ENCODE measurements at places on chromosomes 4 and X.
A peak's percentile ranks its signal among the peaks of the same experiment; 100 is the strongest.

GRCh38 chr4:185821029-185821419 lies 9.0 kb upstream of the SORBS2 start:
- DNase-seq: no peak

DNA sequence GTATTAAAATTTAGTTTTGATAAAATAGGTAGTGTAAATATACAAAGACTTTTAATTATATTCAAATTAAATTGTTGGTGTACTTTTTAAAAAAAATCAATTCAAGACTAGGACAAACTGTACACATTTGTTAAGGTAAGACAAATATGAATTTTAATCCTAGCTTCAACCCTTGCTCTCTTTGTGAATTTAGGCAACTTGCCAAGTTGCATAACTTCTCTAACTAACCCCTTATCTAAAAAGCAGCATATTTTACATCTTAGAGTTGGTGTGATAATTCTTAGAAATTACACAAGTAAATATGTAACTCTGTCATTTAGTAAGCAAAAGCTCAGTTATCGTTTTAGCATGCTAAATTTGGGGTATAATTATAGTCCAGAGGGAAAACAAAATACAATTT lies 78.1 kb upstream of the FSTL5 start:
- DNase-seq: no peak

DNA sequence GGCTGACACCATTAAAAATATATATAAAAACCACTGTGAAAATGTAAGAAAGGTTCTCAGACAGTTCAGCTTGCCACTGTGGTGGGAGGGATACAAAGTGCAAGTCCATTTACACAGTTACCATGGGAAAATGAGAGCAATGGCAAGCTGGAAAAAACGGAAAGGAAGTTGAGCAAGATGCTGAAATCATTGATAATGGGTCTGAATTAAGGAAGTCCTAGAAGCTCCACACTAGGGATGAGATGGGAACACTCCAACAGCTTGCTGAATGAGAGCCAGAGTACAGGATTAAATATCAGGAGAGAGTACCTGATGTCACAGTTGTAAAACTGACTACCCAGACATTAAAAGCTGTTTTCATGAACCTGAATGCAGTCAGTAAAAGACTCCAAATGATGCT lies 218.6 kb downstream of the PRDM5 start:
- DNase-seq: no peak

DNA sequence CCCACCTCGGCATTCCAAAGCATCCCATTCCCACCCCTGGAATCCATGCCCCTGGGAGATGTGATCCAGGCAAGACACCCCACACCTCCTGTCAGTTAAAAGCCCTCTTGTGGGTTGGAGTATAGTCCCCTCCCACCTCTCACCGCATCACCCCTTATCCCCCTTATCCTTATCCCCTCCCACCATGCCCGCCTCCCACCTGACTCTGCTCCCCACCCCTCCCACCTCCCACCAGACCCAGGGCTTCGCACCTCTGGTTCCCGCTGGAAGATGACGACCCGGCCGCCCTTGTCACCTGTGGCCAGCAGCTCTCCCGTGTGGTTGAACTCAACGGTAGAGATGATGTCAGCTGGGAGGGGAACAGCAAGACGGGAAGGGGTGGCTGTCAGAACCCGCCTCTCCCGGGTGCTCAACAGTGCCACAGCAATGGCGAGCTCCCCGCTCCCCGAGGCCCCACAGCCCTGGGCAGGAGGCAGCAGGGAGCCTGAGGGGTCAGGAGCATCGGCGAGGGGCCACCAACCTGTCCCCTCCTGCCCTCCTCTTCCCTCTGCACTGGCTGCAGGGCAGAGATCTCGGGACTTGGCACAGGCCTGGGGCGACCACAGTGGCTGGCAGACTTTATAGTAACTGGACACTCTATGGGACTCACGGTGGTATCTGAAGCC lies 91.5 kb downstream of the PPP2R2C start:
- no peak for DNase-seq

- no peak for DNase-seq
Measured at GRCh38 chrX:48068096-48068887, 3.1 kb downstream of the ZNF630 start.

GRCh38 chr4:138110815-138111214 lies 131.3 kb downstream of the SLC7A11 start:
- peak; percentile 36 for DNase-seq

DNA sequence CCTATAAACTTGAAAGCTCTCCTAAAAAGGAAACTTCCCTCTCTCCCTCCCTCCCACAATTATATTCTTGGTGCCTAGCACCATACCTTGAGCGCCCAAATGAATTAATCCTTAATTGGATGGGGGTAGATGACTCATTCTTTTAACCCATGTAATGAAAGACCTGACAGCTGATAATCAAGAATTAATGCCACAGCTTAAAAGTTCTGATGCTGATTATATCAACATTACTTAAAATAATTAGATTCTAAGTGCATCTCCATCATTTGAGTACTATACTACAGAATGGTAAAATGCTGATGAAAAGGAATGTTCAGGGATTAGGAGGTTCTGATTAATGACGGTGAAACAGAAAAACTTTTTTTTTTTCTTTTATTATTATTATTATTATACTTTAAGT lies 117.0 kb downstream of the ENOX2 start:
- no peak for DNase-seq

DNA sequence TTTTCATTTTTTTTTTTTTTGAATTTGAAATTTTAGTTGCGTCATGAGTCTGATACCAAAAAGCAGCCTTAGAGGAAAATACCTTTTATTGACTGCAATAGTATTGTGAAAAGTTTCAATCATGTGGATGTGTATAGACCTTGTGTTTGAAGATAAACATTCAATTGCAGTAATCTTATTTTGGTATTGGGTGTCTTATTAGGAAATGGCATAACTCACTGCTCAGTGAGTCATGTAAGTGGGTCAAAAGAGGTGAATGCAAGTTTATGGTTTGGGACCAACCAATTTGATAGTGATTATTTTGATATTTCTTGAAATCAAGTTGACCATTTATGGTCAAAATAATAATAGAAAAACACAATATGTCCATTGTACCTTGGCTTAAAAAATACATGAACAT lies 627.8 kb upstream of the SLIT2 start:
- no peak for DNase-seq

DNA sequence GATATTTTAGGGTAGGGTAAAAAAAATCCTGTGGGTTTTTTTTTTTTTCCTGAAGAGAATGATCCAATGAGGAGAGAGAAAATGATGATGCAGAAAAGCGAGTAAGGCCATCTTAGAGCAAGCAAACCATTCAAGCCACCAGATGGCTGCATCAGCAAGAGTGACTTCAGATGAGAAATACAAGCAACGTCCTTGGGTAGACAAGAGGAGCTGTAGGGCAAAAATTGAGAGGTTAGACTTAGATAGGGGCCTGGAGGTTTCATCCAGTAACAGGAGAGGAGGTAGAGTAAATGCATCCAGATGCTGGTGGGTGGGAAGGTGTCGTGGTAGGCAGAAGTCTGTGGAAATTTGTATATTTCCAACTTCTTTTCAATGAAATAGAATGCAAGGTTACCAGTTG lies 14.6 kb downstream of the FTHL17 start:
- DNase-seq: no peak

DNA sequence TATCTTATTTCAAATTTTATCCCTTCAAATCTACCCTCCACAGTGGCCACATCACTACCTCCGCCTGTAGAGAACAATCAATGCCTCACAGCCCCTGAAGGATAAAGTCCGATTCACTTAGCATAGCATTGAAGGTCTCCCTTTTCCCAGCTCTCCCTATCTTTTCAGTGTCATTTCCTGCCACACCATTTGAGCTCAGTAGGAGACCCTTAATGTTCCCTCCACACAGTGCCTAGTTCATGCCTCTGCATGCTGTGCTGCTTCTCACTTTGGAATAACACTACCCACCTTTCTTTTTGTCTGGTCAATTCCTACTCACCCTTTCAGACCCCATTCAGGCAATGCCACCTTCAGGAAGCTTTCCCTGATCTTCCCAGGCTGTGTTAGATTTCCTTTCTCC lies 23.6 kb upstream of the SCOC start:
- DNase-seq: no peak

DNA sequence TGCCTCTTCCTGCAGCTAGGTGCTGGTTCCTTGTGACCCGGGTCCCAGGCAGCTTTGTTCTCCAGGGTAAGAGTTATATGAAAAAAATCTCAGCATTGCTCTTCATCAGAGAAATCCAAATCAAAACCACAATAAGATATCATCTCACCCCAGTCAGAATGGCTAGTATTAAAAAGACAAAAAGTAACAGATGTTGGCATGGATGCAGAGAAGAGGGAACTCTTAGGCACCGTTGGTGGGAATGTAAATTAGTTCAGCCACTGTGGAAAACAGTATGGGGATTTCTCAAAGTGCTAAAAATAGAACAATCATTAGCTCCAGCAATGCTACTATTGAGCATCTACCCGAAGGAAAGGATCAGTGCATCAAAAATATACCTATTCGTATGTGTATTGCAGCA lies 61.5 kb downstream of the SORCS2 start:
- no peak for DNase-seq

GRCh38 chrX:112678831-112679230 lies 907 bp downstream of the LHFPL1 start:
- DNase-seq: no peak

- DNase-seq: no peak
Measured at GRCh38 chr4:15020502-15021286, 18.4 kb downstream of the CPEB2 start.

- DNase-seq: peak; percentile 10
Measured at GRCh38 chrX:68196939-68197791, 236.1 kb downstream of the OPHN1 start.

DNA sequence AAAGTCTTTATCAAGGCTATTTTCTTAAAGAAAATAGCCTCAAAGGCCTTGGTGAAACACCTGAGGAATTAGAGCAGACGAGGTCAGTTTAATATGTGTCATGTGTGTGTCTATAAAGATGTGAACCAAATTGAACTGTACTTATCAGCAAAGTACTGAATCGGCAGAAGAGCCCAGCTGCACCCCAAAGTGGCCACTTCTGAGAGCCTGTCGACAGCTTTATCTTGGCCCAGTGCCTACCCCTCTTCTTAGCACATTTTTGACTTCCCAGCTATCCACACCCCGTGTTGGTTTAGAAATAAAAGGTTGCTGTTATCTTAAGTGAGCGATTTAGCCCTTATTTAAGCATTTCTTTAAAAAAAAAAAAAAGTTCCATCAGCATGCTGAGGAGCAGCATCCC lies 329.7 kb downstream of the FBXW7 start:
- no peak for DNase-seq

- no peak for DNase-seq
Measured at GRCh38 chr4:6706173-6706572, 3.5 kb downstream of the MRFAP1L1 start.

DNA sequence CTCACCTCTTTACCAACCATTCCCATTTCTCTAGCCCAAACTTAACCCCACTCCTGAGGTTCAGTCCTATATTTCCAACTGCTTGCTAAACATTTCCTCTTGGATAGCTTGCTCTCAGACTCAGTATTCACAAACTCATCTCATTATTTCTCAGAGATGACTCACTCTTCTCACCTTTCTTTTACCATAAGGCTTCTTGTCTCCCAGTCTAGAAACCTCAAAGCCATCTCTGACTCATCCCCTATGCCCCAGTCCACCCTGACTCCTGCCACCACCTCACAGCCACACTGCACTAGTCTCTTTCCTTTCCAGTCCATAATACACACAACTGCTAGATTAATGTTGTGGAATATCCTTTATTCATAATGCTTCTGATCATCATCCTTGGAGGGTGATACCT lies 4.8 kb downstream of the FRMPD3 start:
- peak; percentile 18 for DNase-seq

DNA sequence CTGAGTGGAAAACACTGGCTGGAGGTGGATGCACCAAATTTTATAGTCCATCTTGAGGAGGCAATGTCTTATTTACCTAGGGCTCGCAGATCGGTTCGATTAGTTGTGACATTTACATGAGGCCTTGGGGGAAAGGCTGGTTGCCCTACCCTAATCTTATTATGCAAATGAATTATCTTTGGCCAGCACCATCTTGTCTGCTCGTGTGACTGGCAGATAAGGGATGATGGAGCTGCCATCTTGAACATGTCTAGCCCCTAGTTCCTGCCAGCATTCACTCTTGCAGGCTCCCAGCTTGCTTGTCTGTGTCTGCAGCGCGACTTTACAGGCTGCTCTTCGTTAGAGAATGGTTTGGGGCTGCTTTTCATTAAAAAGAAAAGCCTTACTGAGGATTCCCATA lies 61.9 kb downstream of the SEC24B start:
- no peak for DNase-seq

DNA sequence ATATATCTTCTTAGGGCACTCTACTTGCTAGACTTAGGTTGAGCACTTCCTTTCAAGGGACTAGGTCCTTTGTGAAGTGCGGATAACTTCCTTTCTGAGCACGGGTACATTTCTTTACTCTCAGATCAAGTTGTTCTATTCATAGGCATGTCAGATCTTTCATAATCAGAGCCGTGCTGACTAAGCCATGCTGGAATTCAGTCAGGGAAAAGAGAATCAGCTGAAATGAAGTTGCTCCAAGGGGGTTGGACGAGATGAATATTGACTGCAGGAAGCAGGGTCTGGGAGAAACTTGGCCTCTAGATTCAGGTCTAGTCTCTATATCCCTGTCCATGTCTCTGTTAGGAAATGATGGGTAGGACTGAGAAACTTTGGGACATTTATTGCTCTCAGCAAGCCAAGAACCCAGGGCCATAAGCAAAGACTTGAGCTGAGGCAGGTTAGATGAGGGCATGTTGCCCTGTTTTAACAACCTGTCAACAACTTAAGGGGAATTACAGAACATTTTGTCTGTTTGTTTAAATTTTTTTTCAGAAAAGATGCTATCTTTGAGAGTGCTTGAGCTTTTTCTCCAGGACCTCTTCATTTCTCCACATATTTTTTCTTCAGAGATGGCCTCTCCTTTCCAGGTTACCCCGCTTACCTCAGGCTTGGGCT lies 28.3 kb downstream of the AREG start:
- peak; percentile 86 for DNase-seq

DNA sequence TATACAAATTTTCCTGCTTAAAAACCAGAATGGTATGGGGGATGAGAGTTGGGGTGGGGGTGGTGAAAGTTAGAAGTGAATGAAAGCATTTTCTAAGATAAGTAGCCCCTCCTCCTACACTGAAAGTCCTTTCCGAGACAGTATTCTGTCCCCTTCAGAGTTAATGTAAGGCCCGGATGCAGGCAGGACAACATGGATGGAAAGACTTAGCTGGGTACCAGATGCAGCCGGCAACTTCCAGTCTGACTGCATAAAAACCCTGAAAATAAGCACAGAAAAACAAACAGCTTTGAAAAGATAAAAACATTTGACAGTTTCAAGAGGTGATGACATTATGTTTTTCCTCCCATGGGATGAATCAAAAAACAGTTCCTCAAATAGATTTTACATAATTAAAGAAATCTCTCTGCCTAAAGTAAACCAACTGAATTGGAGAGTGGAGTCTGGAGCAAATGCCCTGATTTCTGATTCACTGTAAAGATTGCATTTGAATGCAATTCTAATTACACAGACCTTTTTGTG lies 196.3 kb downstream of the GPAT3 start:
- DNase-seq: no peak

- no peak for DNase-seq
Measured at GRCh38 chr4:142092941-142093340, 456.6 kb downstream of the IL15 start.

GRCh38 chrX:72026341-72027023 lies 105.2 kb downstream of the RTL5 start:
- DNase-seq: no peak

GRCh38 chr4:84966382-84967242 lies at the start of gene WDFY3:
WDFY3 (minus strand) TSS chr4:84966690; CDS start chr4:84860591, 106,099 bp downstream.
- DNase-seq: peak; percentile 84

GRCh38 chr4:73446336-73446938 lies 10.4 kb downstream of the AFP start:
- DNase-seq: peak; percentile 32
